ENCODE measurements at places on chromosomes 12 and 14.

DNA sequence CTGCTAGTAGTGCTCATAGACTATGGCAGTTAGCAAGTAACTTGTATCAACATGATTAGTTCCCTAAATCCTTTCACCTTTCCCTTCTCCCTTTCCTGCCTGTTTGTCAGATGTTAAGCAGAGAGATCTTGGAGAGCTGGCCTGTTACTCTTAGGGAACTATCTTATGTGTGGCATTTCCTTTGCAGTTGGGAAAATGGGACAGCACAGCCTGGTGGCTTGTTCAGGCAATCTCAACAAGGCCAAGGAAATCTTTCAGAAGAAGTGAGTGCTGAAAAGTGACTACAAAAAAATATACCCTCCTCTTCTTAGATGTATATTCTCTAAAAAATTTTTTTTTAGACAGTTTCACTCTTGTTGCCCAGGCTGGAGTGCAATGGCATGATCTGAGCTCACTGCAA lies 7.4 kb downstream of the PARP2 start:
- no peak for DNase-seq

DNA sequence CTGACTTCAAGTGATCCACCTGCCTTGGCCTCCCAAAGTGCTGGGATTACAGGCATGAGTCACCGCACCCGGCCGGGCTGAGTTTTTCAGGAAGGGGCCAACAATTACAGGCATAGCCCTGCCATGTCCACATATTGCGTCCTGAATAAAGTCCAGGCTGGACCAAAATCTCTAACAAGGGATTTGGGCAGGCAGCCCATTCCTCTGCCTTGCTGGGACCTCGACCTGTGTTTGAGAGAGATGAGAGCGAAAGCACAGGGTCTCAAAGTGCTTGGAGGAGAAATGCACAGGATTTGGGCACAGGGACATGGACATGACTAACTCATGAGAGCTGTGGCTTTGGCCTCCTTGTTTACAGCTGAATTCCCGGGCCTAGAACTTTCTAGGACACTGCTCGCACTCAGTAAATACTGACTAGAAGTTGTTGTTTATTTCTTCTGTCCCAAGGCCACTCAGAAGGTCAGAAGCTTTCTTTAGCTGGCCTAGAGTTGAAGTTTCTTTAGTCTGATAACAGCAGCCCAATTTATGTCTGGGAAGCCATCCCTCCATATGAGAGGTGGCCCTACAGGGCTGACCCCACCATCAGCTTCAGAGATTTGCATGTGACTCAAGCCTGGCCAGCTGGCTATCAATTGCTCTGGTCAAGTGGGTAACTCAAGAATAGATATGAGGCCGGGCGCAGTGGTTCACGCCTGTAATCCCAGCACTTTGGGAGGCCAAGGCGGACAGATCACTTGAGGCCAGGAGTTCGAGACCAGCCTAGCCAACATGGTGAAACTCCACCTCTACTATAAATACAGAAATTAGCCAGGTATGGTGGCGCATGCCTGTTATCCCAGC lies 11.7 kb downstream of the CAMKK2 start:
- DNase-seq = no peak

DNA sequence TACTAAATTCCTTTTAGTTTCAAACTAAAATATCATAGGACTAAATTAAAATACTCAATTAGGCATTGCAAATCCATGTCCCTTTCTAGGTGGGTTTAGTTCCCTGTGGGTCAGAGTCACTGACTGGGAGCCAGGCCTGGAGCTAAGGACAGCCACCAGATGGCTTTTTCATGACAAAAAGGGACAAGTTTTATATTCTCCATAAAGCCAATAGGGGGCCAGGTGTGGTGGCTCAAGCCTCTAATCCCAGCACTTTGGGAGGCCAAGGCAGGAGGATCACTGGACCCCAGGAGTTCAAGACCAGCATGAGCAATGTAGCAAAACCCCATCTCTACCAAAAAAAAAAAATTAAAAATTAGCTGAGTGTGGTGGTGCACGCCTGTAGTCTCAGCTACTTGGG lies 35.4 kb upstream of the EIF5 start:
- DNase-seq = no peak

DNA sequence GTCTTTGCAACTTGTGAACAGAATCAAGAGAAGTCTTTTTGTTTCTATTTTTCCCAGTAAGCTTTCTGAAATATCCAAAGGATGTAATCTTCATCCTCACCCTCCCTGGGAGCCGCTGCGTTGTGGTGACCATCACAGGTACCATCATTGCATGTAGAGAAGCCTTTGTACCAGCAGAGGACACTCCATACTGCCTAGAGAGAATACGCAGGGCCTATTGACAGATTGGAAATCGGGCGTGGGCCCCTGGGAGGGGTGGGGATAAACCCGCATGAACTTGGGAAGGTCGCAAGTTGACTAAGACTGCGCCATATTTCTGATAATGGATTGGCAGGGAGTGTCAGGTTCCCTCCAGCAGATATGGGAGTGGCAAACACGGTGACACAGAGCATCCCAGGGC lies 12.7 kb downstream of the KRT1 start:
- no peak for DNase-seq

GRCh38 chr14:32384464-32384863 lies 55.4 kb downstream of the AKAP6 start:
- no peak for DNase-seq

DNA sequence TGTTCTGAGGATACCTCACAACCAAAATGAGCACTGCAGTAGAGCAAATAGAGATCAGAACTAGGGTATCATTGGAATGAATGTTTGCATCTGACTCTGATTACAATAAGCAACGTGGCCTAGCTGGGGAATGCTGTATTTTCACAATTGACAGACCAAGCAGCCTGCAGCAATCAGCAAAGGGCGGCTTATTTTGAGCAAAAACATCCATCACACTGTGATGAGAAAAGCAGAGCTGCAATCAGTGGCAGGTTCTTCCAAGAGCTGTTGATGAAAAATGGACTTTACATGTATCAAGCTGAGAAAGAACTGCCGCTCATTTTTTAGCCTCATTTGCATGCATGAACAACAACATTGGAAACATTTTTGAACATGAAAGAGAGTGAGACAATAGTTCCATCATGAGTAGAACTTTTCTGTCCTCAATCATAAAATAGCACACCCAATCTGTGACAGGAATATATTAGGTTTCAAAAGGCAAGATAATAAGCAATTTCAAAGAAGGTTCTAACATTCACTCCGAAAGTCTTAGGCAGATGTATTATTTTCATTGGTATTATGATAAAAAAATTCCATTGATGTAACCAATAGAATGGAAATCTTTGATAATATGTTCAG lies 249.7 kb upstream of the FBXO33 start:
- DNase-seq = no peak

DNA sequence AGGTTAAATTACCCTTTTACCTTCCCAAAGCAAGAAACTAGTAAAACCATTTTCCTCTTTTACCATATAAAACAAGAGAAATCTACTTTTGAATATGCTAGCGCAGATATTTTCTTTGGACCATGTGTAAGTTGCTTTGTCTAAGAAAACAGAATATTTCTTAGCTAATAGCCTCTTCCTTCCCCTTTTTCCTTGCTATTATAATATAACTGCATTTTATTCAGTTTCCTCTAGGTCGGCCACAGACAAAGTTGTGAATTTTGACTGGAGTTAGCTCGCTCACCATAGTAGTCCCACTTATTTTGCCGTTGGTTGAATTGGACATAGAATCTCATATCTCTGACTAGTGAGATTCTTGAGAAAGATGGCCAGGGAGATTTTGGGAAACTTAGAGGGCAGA lies 115.6 kb downstream of the PLEKHA5 start:
- no peak for DNase-seq

DNA sequence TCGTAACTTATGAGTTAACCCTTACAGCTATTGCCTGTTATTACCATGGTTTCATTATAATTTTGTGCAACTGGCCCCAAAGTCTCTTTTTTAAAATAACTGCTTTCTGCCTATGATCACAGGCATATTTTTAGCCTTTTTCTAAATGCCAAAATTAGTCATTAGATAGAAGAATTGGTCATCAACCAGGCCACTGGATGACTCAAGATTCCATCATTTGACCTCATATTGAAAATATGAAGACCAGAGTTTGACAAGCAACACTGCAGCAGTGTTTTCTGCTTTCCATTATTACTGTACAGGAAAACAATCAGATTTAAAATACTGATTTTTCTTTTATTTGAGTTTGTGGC lies 54.7 kb upstream of the OTOGL start:
- DNase-seq = no peak

- no peak for DNase-seq
These were observed 335.1 kb upstream of the OR4E1 start for GRCh38 chr14:22008766-22009165.

GRCh38 chr12:10551375-10551774 lies 45.7 kb downstream of the EIF2S3B start:
- DNase-seq = no peak

DNA sequence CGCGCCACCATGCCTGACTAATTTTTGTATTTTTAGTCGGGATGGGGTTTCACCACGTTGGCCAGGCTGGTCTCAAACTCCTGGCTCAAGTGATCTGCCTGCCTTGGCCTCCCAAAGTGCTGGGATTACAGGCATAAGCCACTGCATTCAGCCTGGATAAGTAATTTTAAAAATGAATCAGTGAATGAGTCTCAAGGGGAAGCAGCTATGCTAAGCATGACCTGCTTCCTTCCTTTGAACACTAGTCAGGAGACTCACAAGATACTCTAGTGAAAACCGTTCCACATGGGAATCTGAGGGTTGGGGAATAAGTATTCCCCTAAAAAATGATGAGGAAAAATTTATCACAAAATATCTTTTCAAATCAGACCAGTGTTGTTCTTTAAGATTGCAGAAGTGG lies 10.7 kb upstream of the FAM234B start:
- DNase-seq = no peak

DNA sequence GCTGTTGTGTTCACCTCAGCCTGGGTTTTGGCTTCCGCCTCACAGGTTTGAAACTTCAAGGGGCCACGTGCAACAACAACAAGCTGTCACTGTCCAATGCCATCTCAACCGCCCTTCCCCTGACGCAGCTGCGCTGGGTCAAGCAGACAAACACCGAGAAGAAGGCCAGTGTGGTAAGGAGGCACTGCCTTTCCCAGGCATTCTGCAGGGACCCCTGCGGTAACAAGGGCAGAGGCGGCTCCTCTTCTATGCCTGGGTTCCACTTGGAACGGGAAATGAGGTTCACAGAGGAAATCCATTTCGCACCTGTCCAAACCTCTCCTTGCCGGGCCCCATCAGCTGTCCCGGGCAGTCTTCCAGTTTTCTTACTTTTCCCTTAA lies 36.8 kb downstream of the HSP90AA1 start:
- DNase-seq = no peak

DNA sequence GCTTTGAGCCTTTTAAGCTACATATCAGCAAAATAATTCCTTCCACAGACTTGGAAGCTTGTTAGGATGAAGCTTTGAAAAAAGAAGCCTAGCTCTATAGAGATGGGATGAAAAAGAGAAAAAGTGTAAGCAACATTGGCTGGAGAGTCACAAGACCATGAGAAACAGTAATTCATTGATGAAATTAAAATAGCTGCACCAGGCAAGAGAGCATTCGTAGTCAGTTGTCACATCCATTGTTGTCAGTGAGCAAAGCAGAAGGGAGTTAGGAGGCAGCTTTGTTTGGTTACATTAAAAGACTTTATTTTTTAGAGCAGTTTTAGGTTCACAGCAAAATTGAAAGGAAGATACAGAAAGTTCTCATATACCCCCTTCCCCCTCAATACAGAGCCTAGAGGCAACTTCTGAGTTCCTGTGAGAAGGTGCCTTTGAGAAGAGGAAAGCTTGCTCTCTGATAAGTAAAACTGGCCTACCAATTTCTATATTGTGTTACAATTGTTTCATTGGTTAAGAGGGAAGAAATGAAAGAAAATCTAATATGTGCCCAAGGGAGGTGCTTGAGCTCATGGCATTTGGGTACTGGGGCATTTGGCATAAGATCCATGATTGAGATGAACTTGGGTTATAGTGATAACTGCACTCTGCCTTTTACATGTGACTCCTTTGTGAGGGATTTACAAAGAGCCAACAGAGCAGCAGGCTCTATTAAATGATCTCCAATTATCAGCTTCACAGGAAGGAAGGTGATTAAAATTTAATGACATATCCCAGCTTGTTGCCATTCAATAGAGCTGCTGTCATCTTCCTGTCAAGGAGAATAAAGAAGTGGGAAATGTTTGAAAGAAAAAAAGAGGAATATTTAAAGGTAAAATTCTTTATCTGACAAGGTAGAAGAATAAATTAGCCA lies 361.3 kb upstream of the TMTC1 start:
- DNase-seq = no peak

GRCh38 chr12:76470028-76470939 lies 89.3 kb downstream of the OSBPL8 start:
- DNase-seq = peak; percentile 29

- DNase-seq = peak; percentile 38
These were observed 72.4 kb downstream of the TTC9 start for GRCh38 chr14:70714055-70714550.
